ENCODE measurements at places on chromosomes 4 and X.

DNA sequence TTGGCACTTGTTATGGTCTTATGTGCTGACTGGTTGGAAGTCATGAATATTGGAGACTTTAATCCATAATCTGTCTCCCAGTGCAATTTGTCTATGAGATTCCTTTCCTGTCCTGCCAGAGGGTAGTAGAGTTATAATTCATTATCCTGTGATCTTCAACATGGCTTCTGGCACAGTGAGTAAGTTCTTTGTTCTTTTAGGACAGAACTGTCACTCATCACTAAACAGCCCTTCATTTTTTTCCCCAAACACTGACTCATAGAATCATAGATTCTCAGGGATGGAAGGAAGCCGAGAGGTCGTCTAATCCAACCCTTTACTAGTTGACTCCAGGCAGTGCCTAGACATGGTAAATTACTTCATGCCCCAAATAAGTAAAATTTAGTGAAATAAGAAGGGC, 78.4 kb downstream of the LUZP4 start:
- no peak for DNase-seq

- DNase-seq = no peak
Observed at GRCh38 chr4:86831262-86832130, 17.7 kb downstream of the SLC10A6 start.

GRCh38 chrX:4588056-4588455, 874.6 kb upstream of the PRKX start:
- DNase-seq = no peak

GRCh38 chr4:170990989-170991589, 822.1 kb upstream of the GALNTL6 start:
- DNase-seq = no peak

DNA sequence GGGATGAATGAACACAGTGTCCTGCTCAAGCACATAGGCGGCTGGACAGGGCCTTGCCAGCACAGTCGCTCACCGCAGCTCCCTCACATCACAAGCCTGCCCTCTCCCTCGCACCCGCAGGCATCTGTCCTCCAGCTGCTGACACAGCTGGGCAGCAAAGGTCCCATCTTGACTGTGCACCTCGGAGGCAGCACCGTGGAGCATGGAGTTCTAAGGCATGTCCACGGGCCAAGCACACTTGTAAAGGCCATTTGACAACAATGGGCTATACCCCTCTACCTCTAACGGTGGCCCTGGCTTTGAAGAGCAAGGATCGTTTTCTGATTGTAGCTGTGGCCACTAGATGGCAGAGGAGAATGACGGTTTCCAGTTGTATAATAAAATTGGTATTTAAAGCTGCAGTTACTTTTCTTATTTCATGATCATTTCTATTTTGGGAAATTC, 53.8 kb downstream of the APLN start:
- DNase-seq = no peak

Data from effector memory CD4-positive, alpha-beta T cell (primary cell).